Hair follicular keratinocyte (primary cell): ENCODE measurements at places on chromosomes 12 and 14. TPM values are rescaled to one million over a fixed set of nuclear protein-coding genes. Genes with fewer than 3 reads are reported as not detected.

Gene C12orf50
- not detected in 2 replicates for total RNA-seq

Gene CCDC196
- total RNA-seq, result not detected in 2 replicates

Gene CLEC14A
- not detected in 2 replicates for total RNA-seq

Gene ACRBP
- total RNA-seq, result 0.16 TPM in 1 of 2 replicates, not detected in the other

Gene SERPINA9
- total RNA-seq, result not detected in 2 replicates

Gene SLCO1B3
- total RNA-seq, result not detected in 2 replicates

Gene CLEC4D
- total RNA-seq, result not detected in 2 replicates

Gene SEC23A
- total RNA-seq, result 80.5 and 85.4 TPM in 2 replicates

Gene IL22
- not detected in 2 replicates for total RNA-seq

Gene PAX9
- total RNA-seq, result under 0.01 and 0.04 TPM in 2 replicates

Gene GPD1
- 0.08 and 0.39 TPM in 2 replicates for total RNA-seq
